AG20443 (cell line): ENCODE measurements at places on chromosomes 7 and 10.

GRCh38 chr10:25725917-25726716 lies 207.9 kb upstream of the MYO3A start:
- DNase-seq, result peak; percentile 56

DNA sequence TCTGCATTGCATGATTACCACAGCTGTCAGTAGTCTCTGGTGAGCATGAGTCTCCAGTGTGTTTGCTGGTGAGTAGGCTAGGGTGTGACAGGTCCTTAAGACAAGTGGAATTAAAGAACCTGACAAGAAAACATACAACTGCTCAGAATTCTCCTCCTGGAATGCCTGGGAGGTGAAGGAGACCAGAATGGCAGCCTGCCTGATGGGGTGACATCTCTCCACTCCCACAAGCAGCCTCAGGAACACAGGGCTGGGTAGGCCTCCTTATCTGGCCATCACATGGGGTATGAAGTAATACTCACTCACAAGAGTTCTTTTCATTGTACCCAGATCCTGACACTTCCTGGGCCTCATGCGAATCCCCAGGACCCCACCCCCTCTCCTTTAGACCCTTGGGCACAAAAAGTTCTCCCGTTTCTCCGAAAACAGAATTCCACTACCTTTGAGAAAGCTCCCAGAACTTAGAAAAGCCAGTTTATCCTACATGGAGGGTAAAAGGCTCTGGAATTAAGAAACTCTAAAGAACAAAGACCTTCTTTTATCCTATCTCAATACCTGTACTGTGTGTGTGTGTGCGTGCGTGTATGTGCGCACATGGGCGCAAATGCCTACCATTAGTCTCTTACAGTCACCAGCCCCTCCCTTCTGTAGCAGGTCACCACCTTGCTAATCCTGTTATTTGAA lies 33.4 kb upstream of the C1GALT1 start:
- DNase-seq, result peak; percentile 17

DNA sequence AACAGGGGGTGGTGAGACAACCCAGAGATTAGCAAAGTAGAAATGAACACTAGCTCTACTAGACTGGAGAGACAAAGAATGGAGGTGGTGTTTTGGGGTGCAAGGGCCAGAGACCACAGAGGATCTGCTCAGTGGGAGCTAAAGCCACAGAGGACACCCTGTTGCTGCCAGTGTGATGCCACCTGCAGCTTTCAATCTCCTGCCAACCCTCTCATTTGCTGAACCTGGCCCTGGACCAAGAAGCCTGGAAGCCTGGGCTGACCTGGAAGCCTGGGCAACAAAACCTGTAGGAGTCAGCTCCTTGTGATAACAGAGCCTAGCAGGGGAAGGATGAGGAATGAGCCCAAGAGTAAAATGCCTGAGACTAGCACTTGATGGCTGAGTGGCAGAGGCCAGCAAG lies 81.1 kb upstream of the ADO start:
- DNase-seq, result no peak

GRCh38 chr10:16856567-16856966 lies 39.3 kb upstream of the RSU1 start:
- DNase-seq, result no peak

- no peak for DNase-seq
Observed at GRCh38 chr10:98097616-98098015, 36.8 kb upstream of the R3HCC1L start.

DNA sequence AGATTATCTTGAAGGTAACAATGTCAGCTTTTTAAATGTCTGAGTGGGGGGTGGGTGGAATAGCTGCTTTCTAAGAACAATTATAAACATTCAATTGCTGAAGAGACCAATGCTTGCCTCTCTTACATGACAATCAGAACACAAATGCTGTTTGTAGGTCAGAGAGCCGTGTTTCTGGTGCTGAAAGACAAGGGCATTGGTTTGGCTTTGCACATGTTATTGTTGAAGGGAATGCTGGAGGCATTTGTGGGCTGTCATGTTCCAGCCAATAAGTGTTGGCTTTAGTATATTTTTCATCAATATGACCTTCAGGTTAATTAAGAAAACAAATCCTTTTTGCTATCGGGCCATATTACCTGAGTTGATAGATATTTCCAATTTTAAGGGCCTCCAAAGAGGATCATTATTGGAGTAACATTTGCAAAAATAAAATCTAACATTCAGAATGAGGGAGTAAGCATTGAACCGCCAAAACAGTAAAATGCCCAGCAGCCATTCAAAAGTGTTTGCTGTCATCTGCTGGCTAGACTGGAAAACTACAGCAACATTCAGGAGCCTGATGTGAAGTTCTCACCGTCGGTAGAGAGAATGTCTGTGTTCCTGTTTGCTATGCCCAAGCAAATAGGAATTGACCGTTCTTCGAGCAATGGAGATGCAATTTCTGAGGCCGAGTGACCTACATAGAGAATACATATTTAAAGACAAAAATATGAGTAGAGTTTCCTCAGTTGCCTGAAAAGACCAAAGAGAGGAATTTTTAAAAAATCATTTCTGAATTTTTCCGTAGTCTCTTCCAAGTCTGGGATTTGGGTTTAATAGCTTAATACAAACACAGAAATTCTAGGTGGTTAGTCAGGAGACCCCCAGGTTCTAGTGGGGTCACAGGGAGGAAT lies 118.9 kb downstream of the APBB1IP start:
- DNase-seq, result peak; percentile 72

DNA sequence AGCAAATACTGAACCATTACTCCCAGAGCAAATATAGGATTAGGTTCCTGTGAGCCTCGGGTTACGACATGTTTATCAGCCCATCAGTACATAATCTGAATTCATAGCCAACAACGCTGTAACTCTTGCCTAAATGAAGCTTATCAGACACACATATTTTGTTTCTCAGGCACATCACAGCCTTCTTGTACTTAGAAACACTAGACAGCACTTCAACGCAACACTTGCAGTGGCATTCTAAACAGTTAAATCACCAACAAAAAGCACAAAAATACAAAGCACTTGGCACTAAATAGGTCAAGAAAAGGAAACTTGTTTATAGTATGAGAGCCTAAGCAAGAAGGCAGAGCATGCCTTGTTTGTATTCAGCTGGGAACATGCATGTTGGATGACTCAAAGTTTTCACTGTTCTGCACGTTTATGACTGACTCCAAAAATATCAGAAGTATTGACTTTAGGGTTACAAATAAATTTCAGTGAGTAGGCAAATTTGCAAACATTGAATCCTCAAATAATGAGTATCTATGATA lies 75.0 kb downstream of the VPS50 start:
- peak; percentile 46 for DNase-seq

GRCh38 chr7:50860174-50860573 lies 77.5 kb upstream of the GRB10 start:
- no peak for DNase-seq

GRCh38 chr10:31209478-31209877 lies 109.5 kb upstream of the ZEB1 start:
- DNase-seq, result no peak

- no peak for DNase-seq
Observed at GRCh38 chr7:46026741-46027140, 105.7 kb upstream of the IGFBP3 start.

DNA sequence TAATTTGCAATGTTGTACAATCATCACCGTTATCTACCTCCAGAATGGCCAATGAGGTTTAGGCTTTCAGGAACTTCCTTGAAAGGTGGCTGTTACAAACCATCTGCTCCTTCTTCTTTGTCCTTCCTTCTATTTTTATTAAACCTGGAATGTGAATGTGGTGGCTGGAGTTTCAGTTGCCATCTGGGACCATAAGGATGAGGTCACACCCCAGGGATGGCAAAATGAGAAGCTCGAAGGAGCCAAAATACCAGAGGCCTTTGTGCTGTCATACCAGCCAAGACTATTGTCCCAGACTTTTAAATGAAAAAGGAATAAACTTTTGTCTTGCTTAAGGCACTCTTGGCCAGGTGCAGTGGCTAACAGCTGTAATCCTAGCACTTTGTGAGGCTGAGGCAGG lies 30.9 kb upstream of the LMTK2 start:
- DNase-seq, result no peak

- no peak for DNase-seq
Observed at GRCh38 chr10:18684416-18684815, 25.2 kb downstream of the ARL5B start.

GRCh38 chr10:15155978-15156656 lies 12.4 kb downstream of the NMT2 start:
- DNase-seq, result no peak

DNA sequence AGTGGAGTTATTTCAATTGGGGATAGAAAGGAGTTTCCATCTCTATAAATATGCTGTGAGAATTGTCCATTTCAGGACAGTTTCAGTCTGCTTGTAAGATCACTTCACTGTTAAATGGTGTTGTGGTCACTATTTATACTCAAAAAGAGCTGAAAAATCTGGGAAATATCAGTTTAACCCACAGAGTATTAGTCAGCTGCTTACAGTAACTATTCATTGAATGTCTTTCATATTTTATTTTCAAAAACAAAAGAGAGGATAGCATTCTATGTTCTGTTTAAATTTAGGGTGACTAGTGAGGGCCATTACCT lies 85.4 kb upstream of the PLXDC2 start:
- DNase-seq, result no peak

DNA sequence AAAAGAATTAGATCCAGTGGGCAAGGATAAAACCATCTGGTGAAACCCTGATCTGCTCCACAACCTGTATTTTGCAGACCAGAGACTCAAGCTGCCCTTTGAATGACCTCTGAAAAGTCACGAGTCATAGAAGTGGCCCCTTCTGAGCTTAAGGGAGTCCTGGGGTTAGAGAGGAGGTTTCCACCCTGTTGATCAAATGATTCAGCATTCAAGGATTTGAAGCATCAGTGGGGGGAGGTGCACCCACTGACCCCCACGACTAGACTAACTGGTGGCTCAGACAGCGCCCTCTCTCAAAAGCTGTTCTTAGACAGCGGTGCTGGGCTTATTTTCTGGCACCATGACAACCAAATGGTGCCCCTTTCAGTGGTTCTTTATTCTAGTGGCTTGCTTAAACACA lies 44.3 kb downstream of the PLCE1 start:
- DNase-seq, result no peak

- DNase-seq, result peak; percentile 80
Observed at GRCh38 chr7:108347616-108348015, 108.6 kb downstream of the NRCAM start.

- DNase-seq, result no peak
Observed at GRCh38 chr7:106480616-106481031, 180.3 kb downstream of the CCDC71L start.

GRCh38 chr7:28893888-28894287 lies 64.2 kb downstream of the TRIL start:
- no peak for DNase-seq

- no peak for DNase-seq
Observed at GRCh38 chr7:26880852-26881251, 16.5 kb upstream of the SKAP2 start.

DNA sequence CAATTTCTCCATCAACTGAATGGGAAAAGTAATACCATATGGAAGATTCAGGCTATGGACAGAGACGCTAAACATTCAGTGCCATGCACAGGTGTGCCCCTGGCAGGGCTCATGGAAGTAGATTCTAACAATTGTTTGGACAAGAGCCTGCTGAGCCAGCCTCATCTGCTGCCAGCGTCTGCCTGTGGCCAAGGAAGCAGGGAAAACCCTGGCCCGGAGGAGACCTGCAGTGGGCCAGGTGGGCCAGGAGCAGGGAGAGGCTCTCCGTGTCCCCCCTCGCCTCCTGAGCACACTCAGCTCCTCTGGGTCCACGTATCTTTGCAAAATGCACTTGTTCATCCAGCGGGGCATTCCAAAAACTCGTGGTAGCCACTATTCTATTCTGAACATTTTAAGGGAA lies 130.1 kb downstream of the TCERG1L start:
- DNase-seq, result no peak

GRCh38 chr7:45568536-45569289 lies 5.5 kb upstream of the ADCY1 start:
- no peak for DNase-seq

- peak; percentile 51 for DNase-seq
Observed at GRCh38 chr10:71963351-71964097, 671 bp upstream of the CHST3 start.

DNA sequence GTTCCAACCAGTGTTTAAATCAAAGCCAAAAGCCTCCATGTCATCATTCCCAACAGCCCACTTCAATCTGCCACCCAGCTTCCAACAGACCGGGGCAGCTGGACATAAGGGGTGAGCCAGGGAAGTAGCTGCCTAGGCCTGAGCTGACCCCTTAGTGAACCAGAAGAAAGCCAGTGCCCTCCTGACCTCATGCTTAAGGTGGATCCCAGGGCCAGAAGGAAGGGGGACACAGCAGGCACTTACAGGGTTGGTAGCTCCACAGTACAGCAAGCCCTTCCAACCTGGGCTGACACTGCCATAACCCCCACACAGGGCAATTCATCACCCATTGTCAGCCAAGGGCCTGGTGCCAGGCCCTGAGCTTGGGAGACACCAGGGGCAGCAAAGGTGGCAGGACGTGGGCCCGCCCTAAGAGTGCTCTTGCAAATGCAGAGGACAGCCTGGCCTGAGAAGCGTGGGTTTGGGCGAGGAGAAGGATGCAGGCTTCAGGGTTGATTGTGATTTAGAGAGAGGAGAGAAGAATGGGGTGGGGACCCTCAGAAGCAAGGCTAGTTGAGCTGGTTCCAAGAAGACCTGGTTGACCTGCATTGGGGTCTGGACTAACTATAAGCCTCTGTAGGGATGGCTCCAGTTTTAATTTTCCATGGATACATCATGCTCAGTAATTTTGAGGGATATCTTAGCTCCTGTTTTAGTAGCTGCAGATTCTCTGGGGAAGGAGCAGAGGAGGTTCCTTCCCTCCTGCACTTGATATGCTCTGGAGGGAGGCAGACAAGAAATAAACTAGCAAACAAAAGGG lies 3.1 kb upstream of the CYP26A1 start:
- no peak for DNase-seq

- DNase-seq, result no peak
Observed at GRCh38 chr10:124122211-124122610, 28.8 kb upstream of the CHST15 start.

GRCh38 chr7:17274551-17275245 lies 23.8 kb upstream of the AHR start:
- DNase-seq, result no peak

- DNase-seq, result no peak
Observed at GRCh38 chr7:96169439-96169838, 152.5 kb downstream of the SLC25A13 start.

DNA sequence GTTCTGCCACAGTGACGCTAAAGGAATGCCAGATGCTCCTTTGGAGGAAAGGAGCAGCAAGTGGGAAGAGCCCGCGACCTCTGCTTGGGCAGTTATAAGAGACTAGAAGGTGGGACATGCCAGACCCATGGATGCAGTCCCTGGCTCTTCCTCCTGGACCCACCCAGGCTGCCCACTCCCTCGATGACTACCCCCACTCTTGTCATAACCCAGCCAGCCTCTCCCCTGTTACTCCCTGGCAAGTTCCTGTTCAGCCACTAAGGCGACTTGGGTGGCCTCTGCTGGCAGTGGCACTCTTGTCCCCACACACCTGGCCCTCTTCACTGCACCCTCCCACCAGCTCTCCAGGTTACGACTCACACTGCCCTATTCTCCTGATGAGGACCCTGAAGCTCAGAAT lies 33.5 kb downstream of the COL13A1 start:
- DNase-seq, result no peak
